ENCODE measurements at places on chromosomes 3 and 15.

DNA sequence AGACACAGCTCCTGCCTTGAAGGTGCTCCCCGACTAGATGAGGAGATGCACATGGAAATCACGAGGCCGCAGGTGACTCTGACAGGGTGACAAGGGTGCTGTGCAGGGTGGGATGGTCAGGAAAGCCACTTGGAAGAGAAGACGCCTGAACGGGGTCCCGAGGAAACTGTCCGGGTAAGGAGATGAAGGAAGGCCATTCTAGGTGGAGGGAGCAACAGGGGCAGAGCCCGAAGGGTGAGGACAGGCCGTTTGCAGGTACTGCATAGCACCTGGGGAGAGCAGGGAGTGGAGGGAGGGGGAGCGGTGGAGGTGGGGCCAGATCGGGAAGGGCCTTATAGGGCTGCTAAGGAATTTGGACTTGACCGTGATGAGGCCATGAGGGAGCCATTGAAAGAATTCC is 105.6 kb upstream of the DLG1 start:
- DNase-seq, result no peak

DNA sequence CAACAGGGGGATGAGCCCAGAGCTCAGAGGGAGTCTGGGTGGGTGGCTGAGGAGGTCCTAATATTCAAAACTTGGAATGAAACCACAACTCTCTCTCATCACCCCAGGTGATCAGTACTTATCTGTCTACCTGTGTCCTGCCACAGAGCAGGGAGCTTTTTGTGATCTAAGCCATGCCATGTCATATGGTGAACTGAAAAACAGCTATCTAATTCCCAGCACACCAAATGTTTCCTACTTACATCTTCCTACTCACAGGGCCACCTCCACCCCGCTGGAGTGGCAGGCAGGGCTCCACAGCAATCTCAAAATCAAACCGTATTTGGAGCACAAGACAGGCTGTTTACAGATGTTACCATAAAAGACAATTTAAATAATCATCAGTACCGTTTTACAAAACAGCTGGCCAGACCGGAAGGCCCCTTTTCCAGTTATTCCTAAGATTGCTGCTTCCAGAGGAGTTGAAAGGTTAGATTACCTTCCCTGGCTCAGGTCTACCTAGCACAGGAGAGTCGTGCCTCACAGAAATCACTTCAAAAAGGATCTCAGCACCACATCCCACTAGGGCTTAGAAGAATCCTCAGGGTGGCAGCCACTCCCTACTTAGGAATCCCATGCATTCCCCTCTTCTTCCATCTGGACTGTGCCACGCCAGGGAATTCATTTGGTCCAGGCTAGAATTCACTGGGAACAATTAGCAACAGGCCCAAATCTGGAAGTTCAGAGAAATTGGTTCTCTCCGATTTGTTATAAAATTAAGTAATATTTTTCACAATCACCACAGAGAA is 226.6 kb upstream of the IL12A start:
- no peak for DNase-seq

DNA sequence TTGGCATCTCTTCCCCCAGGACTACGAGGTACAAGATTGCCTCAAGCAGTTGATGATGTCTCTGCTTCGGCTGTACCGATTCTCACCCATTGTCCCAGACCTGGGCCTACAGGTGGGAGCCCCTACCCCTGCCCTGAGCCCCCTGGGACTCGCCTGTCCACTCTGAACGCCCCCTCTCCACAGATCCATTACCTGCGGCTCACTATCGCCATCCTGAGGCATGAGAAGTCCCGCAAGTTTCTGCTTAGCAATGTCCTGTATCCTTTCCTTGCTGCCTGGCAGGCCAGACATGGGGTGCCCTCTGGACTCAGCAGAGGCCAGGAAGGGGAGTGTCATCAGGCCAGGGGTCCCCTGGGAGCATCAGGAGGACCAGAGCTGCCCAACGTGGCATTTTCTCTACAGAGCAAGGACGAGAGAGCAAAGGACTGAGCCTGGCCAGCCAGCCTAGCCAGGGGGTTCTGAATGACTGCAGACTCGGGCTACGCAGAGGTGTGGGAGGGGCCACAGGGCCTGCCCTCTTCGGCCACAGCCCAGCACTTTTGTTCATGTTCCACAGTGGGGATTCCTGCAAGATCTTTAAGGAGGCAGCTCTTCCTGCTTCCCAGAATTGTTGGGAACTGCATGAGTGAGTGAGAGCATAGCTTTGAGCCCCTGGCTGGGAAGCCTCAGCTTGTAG is 11.2 kb downstream of the RNF123 start:
- DNase-seq, result no peak

DNA sequence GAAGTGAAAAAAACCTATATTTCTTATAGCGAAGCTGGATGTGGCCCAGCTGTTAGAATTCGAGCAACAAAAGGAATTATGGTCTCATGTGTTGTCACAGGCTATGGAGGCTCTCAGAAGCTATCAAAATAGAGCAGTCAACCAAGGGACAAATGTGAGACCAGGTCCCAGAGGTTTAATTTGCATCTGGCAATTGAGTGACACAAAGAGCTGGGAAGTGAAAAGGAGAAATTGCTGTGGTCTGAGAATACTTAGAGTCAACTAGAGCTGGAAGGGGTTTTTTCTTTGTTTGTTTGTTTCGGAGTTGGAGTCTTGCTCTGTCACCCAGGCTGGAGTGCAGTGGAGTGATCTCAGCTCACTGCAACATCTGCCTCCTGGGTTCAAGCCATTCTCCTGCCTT is 61.3 kb upstream of the SMAD3 start:
- DNase-seq, result no peak

DNA sequence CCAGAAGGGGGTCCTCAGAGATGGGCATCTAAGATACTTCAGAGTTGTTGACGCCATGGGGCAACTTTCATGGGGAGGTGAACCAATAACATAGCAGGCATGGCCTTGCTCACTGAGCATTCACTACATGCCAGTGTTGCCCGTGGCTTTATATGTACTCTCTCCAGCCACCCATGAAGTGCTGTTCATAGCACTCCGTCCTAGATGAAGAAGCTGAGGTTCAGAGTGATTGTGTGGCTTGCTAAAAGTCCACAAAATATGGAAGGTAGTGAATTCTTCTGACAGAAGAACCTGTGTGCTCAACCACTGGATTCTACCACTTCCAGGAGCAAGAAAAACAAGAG is 9.8 kb upstream of the SEMA4B start:
- DNase-seq, result no peak

Data from activated T-cell treated with anti-CD3 and anti-CD28 coated beads, Interleukin-2, amount 50 U/mL, for 48 hours (primary cell).